ENCODE measurements at places on chromosomes 16 and 17.
A peak's percentile ranks its signal among the peaks of the same experiment; 100 is the strongest.

- DNase-seq = no peak
These were observed 221.7 kb upstream of the HSBP1 start for GRCh38 chr16:83586036-83586435.

- DNase-seq = no peak
These were observed 725 bp downstream of the KRTAP16-1 start for GRCh38 chr17:41308251-41308917.

DNA sequence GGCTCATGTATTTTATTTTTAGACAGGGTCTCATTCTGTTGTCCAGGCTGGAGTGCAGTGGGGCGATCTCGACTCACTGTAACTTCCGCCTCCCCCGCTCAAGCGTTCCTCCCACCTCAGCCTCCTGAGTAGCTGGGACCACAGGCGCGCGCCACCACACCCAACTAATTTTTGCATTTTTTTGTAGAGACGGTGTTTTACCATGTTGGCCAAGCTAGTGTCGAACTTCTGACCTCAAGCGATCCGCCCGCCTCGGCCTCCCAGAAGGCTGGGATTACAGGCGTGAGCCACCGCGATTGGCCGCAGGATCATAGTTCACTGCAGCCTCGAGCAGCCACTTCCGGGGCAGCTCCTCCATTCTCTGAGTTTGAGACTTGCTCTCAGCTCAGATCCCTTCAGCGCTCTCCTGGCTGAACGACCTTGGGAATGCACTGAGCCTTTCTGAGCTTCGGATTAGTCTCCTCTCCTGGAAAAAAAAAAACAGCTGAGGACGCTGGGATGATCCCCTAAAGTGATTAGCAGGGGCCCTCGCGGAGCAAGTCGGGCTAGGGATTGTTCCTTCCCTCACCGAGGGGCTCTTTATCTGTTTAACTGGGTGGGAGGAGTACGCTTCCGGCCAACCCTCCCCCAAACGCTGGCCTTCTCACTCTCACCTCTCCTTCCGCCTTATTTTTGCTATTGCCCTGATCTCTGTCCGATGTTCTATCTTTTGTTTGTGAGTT, 1.1 kb upstream of the PKMYT1 start:
- DNase-seq = no peak

DNA sequence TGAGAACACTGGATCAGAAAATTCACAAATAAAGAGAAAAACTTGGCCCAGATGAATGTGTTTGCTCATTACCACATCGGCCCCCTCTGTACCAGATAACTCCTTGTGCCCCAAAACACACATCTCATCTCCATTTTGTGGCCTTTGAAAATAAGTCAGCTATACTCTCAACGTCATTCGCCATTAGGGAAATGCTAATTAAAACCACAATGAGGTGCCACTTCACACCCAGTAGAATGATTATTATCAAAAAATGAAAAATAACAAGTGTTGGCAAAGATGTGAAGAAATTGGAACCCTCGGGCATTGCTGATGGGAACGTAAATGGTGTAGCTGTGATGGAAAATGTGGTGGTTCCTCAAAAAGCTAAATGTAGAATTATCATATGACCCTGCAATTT, 34.6 kb upstream of the AKTIP start:
- no peak for DNase-seq

GRCh38 chr17:16273499-16273898, 56.5 kb downstream of the PIGL start:
- DNase-seq = peak; percentile 88

- no peak for DNase-seq
These were observed 64.1 kb upstream of the LGALS9 start for GRCh38 chr17:27566671-27567562.

DNA sequence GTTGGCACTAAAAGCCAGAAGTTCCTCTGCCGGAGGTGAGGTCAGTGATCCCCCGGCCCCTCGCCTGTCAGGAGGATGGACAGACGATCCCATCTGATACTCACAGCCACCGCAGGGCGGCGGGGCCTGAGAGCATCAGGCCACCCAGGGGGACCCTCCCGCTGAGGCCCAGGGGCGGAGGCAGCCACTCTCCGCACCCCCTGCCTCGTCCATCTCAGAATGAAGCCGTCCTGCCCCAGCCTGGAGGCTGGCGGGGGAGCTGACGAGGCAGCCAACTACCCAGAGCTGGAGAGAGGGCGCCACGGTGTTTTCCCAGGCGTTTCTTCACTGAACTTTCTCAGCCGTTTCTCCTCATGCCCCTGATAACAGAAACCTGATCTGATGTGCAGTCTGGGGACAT, 22.6 kb downstream of the TPSD1 start:
- no peak for DNase-seq

DNA sequence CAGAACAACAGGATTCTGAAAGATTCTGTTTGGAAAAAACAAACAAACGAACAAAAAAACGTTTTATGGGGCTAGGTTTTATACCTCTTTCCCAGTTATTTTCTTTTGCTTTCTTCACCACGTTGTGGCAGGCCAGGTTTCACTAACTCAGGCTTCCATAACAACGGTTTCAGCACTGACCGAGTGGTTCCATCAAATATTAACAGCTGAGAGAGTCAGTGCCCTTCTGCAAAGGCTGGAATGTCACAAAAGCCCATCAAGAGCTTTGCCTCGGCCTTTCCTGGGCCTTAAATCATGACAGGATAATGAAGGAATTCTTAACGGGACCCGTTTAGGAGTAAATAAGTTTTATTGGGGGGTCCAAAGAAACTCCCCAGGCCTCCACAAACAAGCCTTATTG, 34.2 kb downstream of the MPHOSPH6 start:
- no peak for DNase-seq

GRCh38 chr17:17719199-17719940, 38.1 kb downstream of the RAI1 start:
- no peak for DNase-seq

GRCh38 chr16:89341697-89342694, 124.5 kb downstream of the ZNF778 start:
- no peak for DNase-seq

- no peak for DNase-seq
These were observed 28.2 kb upstream of the PSMD7 start for GRCh38 chr16:74268372-74268782.

DNA sequence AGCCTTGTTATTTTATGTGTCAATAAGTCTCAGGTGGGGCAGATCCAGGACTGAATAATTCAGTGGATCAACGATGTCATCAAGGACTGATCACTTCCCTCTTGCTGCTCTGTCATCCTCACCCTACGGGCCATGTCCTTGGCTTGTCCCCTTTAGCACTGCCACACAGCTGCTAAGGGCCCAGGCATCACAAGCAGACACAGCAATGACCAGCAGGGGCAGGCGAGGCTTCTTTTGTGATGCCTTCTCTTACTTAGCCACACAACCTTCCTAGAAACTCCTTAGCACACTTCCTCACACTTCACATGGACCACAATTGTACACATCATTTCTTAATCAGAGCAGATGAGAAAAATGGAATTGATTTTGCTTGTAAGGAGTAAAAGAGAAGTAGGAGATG, 356.3 kb upstream of the SOX9 start:
- peak; percentile 53 for DNase-seq

DNA sequence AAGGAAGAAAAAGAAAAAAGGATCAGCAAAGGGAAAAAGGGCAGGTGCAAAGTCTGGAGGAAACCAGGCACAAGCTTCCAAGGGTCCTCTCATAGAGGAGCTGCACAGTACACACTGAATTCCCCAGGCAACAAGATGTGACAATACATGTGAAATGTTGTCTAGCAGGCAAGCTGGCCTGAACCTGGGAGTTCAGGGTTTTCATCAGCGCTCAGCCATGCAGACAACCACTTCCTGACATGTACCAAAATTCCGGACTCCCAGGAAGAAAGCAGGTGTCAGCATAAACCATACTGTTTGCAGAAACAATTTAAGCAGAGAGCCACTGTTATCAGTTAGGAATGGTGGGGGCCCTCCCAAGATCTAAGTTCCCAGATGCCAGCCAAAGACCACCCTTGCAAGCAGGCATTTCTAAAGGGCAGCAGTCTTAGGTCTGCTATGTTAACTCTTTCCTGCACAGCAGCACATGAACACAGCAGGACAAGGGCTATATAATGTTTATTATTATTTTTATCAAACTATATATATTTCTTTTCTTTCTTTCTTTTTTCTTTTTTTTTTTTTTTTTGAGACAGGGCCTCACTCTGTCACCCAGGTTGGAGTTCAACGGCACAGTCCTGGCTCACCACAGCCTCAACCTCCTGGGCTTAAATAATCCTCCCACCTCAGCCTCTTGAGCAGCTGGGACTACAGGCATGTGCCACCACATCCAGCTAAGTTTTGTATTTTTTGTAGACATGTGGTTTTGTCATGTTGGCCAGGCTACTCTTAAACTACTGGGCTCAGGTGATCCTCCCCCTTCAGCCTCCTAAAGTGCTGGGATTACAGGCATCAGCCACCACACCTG, 10.1 kb downstream of the TK2 start:
- no peak for DNase-seq

- DNase-seq = peak; percentile 26
These were observed 4.1 kb upstream of the TNFRSF13B start for GRCh38 chr17:16975744-16976625.

- DNase-seq = no peak
These were observed 207.8 kb downstream of the SHISA9 start for GRCh38 chr16:13109171-13109570.

DNA sequence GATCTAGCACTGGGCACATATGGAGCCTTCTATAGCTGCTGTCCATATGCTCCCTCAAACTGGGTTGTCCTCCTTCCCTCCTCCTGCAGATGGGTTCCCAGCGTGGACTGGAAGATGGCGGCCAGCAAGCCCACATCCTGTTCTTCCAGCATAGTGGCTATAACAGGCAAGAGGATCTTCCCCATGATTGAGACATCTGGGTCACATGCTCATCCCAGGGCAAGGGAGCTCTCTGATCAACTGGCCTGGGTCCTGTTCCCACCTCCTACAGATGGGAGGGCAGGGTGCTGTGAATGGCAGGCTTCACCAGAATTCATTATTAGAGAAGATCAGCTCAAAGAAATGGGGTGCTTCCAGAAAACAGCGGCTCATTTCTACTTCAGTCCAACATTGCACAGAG, 210.2 kb downstream of the PARN start:
- no peak for DNase-seq
